ENCODE measurements at places on chromosomes 1 and 21. TPM values are rescaled to one million over a fixed set of nuclear protein-coding genes. Genes with fewer than 3 reads are reported as not detected.

TTC34 gene
- 0.44 TPM for total RNA-seq

OR2T35 gene
- not detected for total RNA-seq

TMEM269 gene
- not detected for total RNA-seq

KLHL21 gene
- 29.2 TPM for total RNA-seq

FNDC7 gene
- total RNA-seq = not detected

S100A16 gene
- total RNA-seq = 145 TPM

PRRC2C gene
- total RNA-seq = 155 TPM

KRTAP10-1 gene
- not detected for total RNA-seq

XCL2 gene
- 0.89 TPM for total RNA-seq

VHLL gene
- not detected for total RNA-seq

CAPN8 gene
- 87.9 TPM for total RNA-seq

EXO1 gene
- total RNA-seq = 4.0 TPM

RGS13 gene
- total RNA-seq = 1.4 TPM

IFI44 gene
- 58.4 TPM for total RNA-seq

OLIG2 gene
- total RNA-seq = 0.47 TPM

KCNA2 gene
- total RNA-seq = 0.42 TPM

LEFTY2 gene
- total RNA-seq = not detected

BMP8B gene
- 2.1 TPM for total RNA-seq

CRB1 gene
- 0.09 TPM for total RNA-seq

HSF2BP gene
- 0.29 TPM for total RNA-seq

CLCA2 gene
- 0.42 TPM for total RNA-seq

C2CD4D gene
- 0.26 TPM for total RNA-seq

GNG5 gene
- total RNA-seq = 147 TPM

DNM3 gene
- 7.7 TPM for total RNA-seq

HRNR gene
- not detected for total RNA-seq

CRYAA gene
- not detected for total RNA-seq

LCE1D gene
- total RNA-seq = not detected

OR2L5 gene
- total RNA-seq = not detected

RAB42 gene
- total RNA-seq = 17.7 TPM

C1QB gene
- 648 TPM for total RNA-seq

CR1L gene
- total RNA-seq = 0.70 TPM

SLC26A9 gene
- total RNA-seq = 7.6 TPM

NPPB gene
- total RNA-seq = not detected

CSMD2 gene
- total RNA-seq = 0.81 TPM

KIAA0040 gene
- total RNA-seq = 24.4 TPM

KPRP gene
- total RNA-seq = not detected

ABCD3 gene
- 58.7 TPM for total RNA-seq
